ENCODE measurements at places on chromosomes 1 and 21.

DNA sequence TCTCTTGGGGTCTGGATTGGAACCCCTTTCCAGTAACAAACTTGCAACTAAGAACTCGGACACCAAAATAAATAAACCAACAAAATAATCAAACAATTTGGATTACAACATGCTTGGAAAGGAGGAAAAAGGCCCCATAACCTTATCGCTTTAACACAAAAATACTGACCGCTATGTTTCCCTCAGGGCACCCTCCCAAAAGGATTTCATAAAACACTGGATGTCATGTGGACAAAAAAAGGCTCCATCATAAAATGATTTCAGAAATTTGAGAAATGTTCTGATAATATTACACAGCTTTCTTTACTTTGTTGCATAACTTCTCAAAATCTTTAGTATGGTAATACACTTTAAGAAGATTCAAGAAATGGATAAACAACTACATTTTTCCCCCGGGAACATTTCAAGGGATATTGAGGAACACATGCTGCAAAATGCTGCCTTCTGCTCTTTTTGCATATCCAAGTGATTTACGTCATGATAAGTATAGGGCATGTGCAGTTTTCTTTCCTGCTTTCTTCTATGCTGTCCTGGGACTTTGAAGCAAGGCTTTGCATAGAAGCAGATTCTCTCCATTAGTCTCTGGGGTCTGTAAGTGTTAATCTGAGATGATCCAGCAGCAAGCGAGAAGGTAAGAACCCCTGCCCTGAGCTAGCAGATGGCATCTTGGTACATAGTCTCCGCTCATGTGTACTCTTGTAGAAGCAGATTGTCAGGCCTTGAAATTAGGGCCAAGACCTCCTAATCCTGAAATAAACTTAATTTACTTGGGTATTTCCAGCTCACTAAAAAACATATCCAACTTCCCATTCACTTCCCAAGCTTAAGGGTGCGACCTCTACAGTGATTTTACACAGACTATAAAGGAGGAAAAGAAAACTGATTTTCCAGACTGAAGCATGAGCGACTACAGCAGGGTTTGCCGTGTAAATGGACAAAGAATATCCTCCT lies 85.5 kb upstream of the KIAA0040 start:
- no peak for DNase-seq

- no peak for DNase-seq
Measured at GRCh38 chr1:22369294-22370189, 82.1 kb upstream of the ZBTB40 start.

DNA sequence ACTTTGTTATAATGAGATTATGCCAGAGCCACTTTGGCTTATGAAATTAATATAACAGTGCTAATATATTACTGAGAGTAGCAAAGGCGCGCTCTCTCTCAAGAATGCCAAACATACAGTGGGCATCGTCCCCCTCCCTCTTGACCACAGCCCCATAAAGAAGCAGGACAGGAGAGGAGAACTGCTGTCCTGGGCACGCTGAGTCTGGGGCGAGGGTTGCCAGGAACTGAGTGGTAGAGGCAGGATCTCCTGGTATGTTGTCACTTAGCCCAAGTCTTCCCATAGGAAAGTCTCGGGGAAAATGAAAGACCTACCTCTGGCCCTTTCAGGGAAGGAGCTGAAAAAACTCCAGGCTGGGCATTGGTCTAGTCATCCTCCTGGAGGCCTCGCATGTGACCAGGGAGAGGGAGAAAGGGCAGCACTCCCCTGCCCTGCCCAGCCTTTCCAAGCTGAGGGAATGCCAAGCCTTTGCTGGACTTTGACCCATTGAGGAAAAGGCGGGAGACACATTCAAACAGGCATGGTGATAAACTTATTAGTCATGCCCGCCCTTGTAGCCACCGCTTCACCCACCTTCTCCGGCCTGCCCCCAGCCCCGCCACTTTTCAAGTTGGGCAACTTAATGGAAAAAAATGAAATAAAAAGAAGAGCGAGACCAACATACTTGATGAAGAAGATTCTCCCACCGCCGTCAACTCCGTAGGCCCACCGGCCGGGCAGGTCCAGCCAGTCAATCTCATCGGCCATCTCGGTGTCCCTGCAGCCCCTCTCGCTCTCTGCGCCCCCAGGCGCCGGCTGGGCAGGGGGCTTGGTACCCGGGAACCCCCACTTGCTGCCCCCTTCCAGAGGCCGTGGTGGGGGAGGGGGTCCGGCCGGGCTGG lies 17.4 kb upstream of the PLEKHA6 start:
- DNase-seq: no peak

GRCh38 chr1:67747671-67748546 lies 62.9 kb downstream of the GADD45A start:
- DNase-seq: no peak

- no peak for DNase-seq
Measured at GRCh38 chr21:39599191-39599970, 13.4 kb upstream of the B3GALT5 start.

GRCh38 chr1:72846476-72847278 lies 564.3 kb upstream of the NEGR1 start:
- no peak for DNase-seq

DNA sequence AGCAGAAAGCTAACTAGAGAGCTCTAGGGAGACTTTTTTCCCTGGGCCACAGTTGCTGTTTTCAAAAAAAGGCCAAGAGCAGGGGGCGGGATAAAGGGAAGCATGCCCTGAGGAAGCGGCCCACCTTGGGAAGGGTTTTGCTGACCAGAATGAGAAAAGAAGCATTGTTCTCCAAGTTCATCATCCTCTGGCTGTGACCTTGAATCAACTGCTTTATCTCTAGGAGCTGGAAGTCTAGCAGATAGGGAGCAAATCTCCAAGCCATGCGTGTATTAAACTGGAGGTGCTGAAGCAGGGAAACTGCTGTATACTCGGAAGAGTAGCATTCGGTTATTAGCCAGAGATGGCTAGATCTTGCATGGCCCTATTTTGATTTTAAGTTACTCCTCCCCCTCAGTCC lies 64.8 kb downstream of the ATP2B4 start:
- no peak for DNase-seq

DNA sequence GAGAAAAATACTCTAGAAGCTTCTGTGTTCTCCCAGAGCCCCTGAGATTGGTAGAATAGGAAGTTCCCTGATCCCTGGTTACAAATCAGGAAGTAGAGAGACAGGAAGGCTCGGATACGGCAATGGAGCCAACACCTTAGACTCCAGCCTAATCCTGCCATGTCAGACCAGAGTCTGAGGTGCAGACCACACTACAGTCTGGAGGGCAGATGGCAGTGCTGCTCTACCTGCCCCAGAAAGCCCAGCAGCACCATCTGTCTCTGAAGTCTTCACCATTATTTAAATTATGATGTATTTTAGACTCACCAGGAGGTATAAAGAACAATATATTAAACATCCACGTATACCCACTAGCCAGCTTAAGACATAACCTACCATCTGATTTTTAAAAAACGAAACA lies 93.0 kb downstream of the MTR start:
- no peak for DNase-seq

Data from NCI-H774 (cell line).